ENCODE measurements at places on chromosomes 7 and 10.

DNA sequence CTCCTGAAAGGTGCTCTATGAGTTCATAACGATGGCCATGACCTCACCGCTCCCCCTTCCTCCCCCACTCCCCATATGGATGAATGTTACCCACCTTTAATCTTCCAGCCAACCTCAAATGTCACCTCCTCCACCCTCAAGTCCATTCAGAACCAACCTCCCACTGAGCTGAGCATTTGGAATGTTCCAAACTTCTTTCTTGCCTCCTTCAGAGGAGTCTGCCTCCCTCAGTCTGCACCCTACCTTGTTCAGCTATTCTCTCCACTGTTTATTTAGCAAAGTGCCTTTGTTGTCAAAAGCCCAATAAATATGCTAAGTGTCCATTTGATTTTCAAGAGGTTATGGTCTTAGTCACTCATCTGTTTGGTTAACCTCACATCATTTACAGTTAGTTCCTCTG, 22.9 kb upstream of the MTPAP start:
- DNase-seq: no peak

- no peak for DNase-seq
Measured at GRCh38 chr7:85997515-85997914, 646.2 kb upstream of the GRM3 start.

- no peak for DNase-seq
Measured at GRCh38 chr10:29620112-29620690, 14.6 kb downstream of the SVIL start.

DNA sequence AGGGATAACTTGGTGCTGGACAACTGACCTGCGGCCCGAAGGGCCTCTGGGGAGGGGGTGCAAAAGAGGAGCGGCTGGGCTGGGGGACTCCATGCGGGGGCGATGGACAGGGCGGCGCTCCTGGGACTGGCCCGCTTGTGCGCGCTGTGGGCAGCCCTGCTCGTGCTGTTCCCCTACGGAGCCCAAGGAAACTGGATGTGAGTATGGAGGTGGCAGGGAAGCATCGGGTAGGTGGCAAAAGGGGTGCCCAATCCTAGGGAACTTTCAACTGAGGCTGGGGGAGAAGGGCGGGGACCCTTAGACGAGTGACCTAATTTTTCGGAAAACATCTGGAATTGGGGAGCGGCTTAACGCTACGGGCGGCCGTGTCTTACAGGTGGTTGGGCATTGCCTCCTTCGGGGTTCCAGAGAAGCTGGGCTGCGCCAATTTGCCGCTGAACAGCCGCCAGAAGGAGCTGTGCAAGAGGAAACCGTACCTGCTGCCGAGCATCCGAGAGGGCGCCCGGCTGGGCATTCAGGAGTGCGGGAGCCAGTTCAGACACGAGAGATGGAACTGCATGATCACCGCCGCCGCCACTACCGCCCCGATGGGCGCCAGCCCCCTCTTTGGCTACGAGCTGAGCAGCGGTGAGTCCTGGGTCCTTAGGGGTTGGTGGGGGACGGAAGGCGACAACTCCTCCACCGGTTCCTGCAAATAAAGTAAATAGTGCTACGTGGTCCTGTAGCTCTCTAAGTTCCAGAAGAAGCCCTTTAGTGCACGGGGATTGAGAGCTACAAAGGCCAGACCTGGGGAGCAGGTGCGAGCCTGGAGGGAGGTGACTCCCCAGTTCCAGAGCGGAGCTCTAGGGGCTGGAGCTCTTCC, 622 bp downstream of the WNT16 start:
- DNase-seq: no peak

DNA sequence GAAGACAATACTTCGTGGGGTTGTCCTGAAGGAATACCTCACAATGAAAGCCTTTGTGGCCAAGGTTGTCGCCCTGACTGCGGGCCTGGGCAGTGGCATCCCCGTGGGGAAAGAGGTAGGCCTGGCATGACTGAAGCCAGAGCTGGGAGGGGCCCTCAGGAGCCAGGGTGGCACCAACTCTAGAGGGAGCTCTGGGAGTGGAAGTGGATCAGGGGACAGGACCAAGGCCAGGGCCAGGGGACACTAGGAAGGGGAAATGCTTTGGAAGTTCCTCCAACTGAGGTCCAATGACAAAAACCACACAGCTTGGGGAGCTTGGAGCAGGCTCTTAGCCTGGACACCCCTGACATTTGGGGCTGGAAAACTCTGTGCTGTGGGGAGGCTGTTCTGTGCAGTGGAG, 5.8 kb downstream of the CLCN1 start:
- DNase-seq: no peak

- no peak for DNase-seq
Measured at GRCh38 chr7:65978891-65979582, 3.0 kb downstream of the GUSB start.

All from bone marrow (tissue), 2 donors.